Chondrocyte (in vitro differentiated cells): ENCODE measurements at places on chromosomes 6 and 20.

GRCh38 chr6:12657884-12658283 is 58.7 kb upstream of the PHACTR1 start:
- DNase-seq = no peak

- no peak for DNase-seq
Measured at GRCh38 chr6:41032830-41033229, 6.2 kb downstream of the UNC5CL start.

DNA sequence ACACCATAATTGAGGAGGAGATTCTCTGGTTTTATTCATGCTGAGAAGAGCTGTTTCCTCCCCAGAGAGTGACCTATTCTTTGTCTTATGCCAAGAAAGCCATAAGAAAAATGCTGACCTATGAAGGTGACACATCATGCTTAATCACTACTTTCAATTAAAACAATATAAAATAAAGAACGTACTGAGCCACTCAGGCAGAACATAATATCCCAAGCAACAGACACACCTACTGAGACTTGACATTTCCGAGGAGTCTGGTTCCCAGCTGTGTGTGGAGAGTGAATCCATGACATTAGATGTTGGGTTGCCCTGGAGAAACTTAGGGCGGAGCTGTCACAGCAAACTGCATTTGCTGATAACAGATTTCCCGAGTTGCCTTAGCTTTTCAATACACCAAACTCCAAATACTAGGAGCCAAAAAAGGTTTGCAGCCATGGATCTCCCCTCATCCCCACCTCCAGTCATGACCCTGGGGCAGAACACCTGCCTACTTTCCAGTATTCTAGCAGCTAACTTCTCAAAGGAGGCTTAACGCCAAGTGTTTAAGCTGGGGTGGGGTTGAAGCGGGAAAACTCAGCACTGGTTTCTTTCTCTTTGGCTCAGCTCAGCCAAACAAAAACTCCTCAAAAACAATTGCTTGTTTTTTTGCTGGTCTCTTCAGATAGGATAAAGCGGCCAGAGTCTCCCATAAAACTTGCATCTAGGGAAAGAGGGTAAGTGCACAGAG is 92.2 kb downstream of the BACH2 start:
- DNase-seq = no peak

GRCh38 chr6:25971187-25971821 is 8.7 kb downstream of the TRIM38 start:
- no peak for DNase-seq
